ENCODE measurements at places on chromosomes 11 and 22. TPM values are rescaled to one million over a fixed set of nuclear protein-coding genes. Genes with fewer than 3 reads are reported as not detected.

- H3K36me3 ChIP-seq = no peaks in the 10 kb centered on the region
- H3K4me1 ChIP-seq = no peaks in the 10 kb centered on the region
- H3K4me3 ChIP-seq = no peak overlapping the region
- DNase-seq = no peak
Measured at GRCh38 chr11:92314499-92314898, 89.9 kb downstream of the FAT3 start.

- H3K27me3 ChIP-seq = no peaks in the 10 kb centered on the region
- H3K4me1 ChIP-seq = peaks cover 3% of the 10 kb centered on the region
- DNase-seq = peak; percentile 57
- H3K4me3 ChIP-seq = peak overlapping the region; percentile 88
- H3K36me3 ChIP-seq = peaks cover 4% of the 10 kb centered on the region
Measured at GRCh38 chr11:30585125-30585891, 845 bp downstream of the MPPED2 start.

GRCh38 chr22:30252411-30253204, 6.0 kb upstream of the LIF start:
- no peak for DNase-seq
- H3K36me3 ChIP-seq = no peaks in the 10 kb centered on the region
- H3K4me3 ChIP-seq = no peak overlapping the region
- peaks cover 35% of the 10 kb centered on the region for H3K4me1 ChIP-seq
- H3K27ac ChIP-seq = no peak overlapping the region
- peaks cover 5% of the 10 kb centered on the region for H3K27me3 ChIP-seq

Gene GAL
- not detected for total RNA-seq

Gene SLC22A25
- not detected for total RNA-seq
